ENCODE measurements at places on chromosomes 16 and 17. TPM values are rescaled to one million over a fixed set of nuclear protein-coding genes. Genes with fewer than 3 reads are reported as not detected.

DNA sequence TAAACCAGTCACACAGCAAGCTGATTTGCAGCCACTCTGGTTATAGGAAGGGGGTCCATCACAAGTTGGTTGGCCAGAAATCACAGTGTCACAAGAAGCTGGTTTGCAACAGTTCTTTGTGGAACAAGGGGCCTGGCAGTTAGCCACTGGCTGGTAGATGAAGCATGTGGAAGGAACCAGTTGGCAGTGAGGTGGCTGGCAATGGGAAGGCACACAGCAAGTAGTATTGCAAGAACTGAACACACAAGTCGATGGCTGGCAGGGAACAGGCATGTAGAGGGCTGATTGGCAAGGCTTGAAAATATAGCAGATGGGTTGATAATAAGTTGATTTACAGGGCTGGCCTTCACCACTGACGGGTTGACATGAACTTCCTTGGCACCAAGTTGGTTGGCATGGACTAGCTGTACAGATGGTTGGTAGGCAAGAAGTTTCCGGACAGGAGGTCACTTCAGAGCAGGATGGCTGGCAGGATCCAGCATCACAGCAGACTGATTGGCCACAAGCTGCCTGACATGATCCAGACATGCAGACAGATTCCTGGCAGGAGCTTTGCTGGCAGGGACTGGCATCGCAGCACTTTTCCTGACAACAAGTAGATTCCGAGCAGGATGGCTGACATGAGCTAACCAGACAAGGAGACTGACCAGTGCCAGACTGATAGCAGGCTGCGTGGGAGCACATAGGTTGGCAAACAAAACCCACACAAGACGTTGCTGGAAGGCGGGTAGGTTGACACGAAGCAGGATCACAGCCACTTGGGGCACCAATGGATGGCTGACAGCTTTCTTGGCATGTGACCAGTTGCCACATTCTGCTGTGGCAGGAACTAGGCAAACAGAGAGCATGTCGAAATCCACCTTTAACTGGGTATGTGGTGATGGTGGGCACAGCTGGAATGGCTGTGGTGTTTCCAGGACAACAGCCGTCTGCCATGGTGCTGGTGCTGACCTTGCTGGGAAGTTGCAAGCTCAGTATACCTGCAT is at the start of gene KRTAP29-1:
Gene KRTAP29-1 (minus strand): TSS at position 936 of the 986 bp plus-strand sequence. CDS start 0 bp downstream, at position 936.
- no peak for DNase-seq

DYNLL2 gene
- total RNA-seq = 10.7 TPM

OR1F1 gene
- total RNA-seq = not detected

SLC47A1 gene
- total RNA-seq = 0.97 TPM

CACNG3 gene
- not detected for total RNA-seq

DNA sequence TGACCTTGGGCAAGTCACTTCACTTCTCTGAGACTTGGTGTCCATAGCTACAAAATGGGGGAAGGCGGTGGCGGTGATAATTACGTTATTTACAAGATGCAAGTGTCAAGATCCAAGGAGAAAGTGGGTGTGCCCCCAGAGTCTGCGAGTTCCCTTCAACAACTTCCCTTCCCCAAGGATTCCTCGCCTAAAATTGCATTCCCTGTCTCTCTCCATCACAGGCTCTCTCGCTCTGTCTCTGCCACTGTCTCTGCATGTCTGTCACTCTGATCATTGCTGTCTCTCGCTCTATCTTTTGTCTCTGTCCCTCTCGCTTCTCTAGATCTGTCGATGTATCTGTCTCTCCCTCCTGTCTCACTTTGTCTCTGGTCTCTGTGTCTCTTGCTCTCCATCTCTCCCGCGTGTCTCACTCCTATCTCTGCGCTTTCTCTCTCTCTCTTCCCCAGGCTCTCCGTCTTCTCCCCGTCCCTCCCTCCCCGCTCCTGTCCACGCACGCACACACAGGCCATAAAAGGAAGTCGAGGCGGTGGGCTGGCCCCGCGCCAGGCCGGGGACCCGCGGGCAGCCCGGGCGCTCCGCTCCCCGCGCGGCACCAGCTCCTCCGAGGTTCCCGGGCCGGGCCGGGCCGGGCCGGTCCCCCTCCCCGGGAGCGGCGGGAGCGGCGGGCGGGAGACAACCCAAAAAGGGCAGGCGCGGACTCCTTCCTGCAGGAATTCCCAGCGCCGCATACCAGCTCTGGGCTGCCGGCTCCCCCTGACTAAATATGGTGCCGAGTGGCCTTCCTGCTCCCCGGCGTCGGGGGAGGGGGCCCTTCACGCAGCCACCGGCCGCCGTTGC is 1.1 kb upstream of the MYH11 start:
- no peak for DNase-seq

DNA sequence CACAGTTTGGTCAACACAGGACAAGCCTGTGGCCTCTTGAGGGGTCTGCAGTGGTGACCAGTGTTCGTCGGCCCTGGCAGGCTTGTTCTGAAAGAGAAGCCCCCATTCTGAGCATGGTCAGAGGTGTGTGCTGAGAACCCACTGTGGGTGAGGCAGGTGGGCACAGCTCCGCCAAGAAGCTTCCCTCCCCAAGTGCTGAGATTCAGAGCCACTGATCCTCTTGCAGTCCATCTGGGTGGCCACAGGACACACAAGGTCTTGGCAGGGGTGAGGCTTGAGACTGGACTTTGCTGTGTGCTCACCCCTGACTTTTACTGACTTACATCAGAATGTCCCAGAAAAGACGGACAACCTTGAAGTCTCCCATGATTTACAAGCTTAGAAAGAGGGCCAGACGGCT is 18.7 kb downstream of the MPRIP start:
- no peak for DNase-seq

DNA sequence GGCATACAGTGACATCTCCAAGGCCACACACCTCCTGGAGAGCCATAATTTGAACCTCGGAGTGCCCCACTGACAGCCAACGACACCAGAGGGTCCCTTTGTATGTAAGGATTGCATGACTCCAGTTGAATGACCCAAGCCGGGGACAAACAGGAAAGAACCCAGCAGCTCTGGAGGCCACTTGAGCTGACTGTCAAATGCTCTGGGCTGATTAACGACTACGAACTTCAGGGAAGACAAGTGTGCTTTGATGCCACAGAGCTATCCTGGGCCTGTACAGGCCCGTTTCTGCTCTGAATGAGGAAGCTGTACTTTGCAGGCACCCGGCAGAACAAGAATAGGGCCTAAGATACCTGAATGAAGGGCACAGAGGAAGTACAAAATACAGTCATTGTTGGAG is 404.6 kb downstream of the SLC39A11 start:
- DNase-seq = no peak

KRTAP4-6 gene
- total RNA-seq = not detected

HEATR9 gene
- total RNA-seq = not detected

GRCh38 chr16:66070140-66070917 is 296.2 kb upstream of the CDH5 start:
- DNase-seq = no peak

GRCh38 chr16:17194190-17194780 is 276.5 kb downstream of the XYLT1 start:
- DNase-seq = peak; percentile 48

SRCIN1 gene
- 9.3 TPM for total RNA-seq

LPCAT2 gene
- total RNA-seq = 12.8 TPM

TP53TG3B gene
- total RNA-seq = not detected

DNA sequence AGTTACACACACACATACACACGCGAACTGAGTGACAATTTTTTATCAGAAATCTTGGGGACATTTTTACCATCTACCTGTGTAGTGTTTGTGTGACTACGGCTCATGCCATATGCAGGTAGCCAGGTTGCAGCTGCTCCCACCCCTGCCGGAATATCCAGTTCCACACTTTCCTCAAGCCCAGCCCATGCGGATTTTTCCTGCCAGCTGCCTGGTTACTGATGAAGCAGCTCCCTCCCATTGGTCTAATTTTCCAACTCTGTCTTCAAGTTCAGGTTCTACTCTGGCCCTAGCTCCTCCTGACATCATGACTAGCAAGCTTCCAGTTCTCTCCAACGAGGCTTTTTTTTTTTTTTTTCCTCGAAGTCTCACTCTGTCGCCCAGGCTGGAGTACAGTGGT is 4.8 kb downstream of the GSG1L2 start:
- peak; percentile 23 for DNase-seq

GRCh38 chr16:89548344-89549006 is 12.0 kb upstream of the RPL13 start:
- DNase-seq = no peak

DNA sequence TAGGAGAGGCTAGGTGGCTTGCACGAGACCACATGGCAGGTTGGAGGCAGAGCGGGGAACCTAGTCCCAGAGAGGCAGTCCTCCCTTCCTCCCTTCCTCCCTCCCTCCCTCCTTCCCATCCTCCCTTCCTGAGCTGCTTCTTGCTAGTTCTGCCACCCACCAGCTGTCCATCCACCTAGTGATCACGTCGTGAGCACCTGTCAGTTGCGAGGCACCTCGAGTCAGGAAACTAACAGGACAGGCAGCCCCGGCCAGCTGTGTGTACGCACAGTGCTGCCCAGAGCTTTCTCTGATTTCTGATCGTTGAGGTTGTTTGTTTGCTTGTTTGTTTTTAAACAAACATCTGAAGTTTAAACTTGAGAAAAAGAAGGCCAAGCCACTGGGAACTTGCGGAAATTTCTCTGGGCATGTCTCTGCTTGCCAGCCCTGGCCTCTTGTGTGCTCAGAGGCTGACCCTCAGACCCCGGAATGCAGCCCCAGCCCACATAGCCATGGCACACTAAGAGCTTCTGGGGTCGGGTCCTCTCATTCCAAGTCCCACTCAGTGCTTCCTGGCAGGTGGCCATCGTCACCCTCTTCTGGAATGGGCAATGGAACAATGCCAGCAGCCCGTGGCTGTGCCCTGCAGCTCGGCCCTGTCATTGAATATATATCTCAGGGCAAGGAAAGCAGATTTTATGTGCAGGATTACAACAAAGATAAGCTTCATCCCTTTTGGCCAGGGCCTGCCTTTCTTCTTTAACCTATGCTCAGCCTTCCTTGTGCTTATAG is 174.0 kb downstream of the KATNIP start:
- DNase-seq = peak; percentile 14

MMP28 gene
- 0.82 TPM for total RNA-seq

DNA sequence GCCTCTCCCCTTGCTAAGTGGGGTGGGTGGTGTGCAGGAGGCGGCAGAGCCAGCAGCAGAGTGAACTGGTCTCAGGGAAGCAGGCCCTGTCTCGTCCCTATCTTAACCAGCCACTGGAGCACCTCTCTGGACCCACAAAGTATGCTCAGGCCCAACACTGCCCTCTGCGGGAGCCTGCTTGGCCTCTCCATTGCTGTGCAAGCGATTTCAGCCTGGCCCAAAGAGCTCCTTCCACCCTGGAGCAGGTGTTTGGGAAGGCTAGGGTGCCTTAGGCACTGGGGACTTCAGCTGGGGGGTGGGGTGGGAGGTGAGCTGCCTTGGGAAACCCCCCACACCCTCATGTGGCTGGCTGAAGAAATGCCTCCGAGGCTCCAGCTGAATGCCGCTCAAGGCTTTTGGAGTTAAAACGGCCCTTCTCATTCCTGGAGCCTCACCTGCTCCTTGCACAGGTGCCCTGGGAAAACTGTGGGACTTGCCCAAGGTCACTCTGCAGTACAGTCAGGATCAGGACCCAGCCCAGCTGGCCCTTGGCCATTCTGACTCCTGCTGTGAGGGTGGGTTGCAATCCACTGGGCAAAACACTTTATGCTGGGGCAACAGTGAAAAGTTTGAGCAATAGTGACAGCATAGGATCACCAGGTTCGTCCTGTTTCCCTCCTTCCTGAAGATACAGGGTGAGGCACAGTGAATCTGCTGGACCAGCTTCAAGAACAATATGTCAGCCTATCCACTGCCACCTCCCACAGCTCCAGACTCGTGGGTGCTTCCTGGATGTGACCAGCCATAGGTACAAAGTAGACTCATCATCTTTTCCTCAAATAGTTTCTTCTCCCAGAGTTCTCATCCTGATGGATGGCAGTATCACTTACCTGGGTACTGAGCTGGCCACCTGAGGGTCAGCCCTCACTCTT is 5.9 kb upstream of the UBE2O start:
- DNase-seq = peak; percentile 62

GRCh38 chr16:88761830-88762229 is 23.2 kb downstream of the PIEZO1 start:
- DNase-seq = no peak

- DNase-seq = no peak
Observed at GRCh38 chr16:8632675-8633182, 11.2 kb downstream of the METTL22 start.

GRCh38 chr16:11224894-11225676 is 30.9 kb downstream of the SOCS1 start:
- no peak for DNase-seq

GRCh38 chr16:71670537-71670936 is 44.6 kb downstream of the MARVELD3 start:
- DNase-seq = no peak

DNA sequence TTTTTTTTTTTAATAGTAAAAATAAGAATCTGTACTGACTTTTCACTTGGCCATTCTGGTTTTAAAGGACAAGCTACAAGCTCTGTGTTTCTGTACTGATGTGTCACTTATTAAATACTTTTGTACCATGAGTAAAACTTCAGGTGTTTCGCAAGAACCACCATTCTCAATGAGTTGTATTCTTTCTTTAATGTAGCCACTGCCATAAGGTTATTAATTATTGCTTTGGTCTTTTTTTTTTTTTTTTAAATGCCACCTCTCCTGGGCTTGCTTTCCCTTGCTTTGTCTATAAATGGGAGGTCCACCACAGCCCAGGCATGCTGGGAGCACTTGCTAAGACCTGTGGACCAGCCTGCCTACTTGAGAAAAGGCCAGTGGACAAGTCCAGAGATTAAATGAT is 8.4 kb downstream of the ARL2BP start:
- no peak for DNase-seq

SPIRE2 gene
- 2.4 TPM for total RNA-seq

SLFN12L gene
- total RNA-seq = 0.08 TPM

DNA sequence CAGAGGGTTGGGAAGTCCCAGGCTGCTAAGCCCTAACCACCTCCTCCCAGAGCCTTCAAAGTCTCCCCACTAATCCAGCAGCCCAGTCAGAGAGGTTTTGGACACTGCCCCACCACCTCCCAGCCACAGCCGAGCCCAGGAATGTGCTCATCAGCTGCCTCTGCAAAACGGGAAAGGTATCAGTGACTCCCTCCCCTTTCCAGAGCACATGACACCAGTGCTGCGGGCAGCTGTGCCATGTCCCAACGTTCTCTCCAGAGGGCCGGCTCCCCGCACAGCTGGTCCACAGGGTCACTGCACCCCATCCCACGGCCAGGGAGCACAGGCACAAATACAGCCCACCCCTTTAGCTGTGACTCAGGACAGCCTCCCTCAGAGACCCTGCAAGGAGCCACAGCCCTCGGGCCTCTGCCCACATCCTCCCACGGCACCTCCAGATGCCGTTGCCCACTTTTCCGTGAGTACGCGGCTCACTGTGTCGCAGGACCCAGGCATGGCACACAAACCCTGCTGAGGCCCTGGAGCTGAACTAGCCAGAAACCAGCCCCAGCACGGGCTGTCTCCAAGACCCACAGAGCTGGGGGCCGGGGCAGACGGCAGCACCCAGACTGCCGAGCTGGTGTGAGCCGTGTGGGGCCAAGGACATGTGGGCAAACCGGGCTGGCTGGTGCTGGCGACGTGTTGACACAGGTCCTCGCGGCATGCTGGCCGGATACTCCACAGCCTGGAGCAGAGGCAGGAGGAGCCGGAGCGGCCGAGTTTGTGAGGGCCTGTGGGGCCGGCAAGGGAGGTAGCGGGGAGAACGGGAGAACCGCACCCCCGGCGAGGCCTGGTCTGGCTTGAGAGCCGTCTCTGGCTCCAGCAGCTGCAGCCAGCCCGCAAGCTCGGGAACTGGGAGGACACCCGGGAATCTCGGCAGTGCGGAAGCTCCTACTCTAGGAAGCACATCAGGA is 6.3 kb upstream of the PPP1R27 start:
- DNase-seq = peak; percentile 67
